ENCODE measurements at places on chromosomes 2 and 18.

DNA sequence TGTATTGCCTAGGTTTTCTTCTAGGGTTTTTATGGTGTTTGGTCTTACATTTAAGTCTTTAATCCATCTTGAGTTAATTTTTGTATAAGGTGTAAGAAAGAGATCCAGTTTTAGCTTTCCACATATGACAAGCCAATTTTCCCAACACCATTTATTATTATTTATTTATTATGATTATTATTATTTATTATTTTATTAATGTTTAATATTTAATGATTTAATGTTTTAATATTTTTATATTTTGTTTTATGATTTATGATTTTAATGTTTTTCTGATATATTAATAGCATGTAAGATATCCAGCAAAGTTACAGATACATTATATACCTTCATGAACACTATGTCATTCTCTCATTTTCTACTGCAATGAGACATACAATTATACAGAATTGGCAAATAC lies 1082.0 kb downstream of the DSC3 start:
- DNase-seq = no peak

DNA sequence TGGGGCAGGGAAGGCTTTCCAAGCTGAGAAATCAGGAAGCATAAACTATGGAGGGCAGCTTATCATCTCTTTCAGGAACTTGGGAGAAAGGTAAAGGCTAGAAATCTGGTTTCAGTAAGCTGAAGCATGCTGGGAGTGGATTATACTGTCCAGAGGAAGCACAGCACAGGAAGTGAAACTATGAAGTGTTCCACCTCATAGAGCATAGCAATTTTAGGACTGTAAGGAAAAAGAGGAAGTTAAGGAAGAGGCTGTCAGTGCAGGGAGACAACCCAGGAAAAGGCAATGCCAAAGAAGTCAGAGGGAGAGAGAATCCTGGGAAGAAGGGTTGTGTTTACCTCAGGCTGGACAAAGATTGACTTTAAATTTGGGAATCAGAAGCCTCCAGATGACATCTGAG lies 51.9 kb downstream of the EFEMP1 start:
- no peak for DNase-seq

GRCh38 chr2:163682695-163683094 lies 53.1 kb downstream of the FIGN start:
- DNase-seq = peak; percentile 39

GRCh38 chr2:237511885-237512405 lies 24.9 kb downstream of the MLPH start:
- DNase-seq = no peak

GRCh38 chr2:134670955-134671354 lies 47.8 kb downstream of the TMEM163 start:
- no peak for DNase-seq

- no peak for DNase-seq
Measured at GRCh38 chr2:195382186-195382585, 274.8 kb upstream of the SLC39A10 start.

GRCh38 chr2:176934869-176935415 lies 277.7 kb upstream of the HNRNPA3 start:
- DNase-seq = no peak

GRCh38 chr18:34543356-34543755 lies 166.7 kb upstream of the DTNA start:
- no peak for DNase-seq

DNA sequence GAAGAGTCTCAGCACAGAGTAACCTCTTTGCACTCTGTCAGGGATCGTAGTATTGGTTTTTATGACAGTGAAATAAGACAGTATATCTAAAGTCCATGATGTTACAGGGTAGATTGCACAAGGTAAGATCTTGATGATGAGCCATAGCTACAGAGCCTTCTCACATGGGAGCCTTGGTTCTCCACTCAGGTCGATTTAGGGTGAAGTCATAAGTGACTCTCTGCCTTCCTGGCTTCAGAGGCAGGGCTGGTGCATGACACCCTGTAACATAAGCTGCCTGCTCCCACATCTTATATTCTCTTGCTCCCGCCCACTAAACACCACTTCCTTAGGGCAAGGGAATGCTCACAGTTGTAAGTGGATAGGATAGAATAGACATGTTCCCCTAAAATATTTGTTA lies 13.3 kb downstream of the DAPL1 start:
- no peak for DNase-seq

GRCh38 chr18:48404716-48405507 lies 4.3 kb downstream of the ZBTB7C start:
- DNase-seq = no peak

DNA sequence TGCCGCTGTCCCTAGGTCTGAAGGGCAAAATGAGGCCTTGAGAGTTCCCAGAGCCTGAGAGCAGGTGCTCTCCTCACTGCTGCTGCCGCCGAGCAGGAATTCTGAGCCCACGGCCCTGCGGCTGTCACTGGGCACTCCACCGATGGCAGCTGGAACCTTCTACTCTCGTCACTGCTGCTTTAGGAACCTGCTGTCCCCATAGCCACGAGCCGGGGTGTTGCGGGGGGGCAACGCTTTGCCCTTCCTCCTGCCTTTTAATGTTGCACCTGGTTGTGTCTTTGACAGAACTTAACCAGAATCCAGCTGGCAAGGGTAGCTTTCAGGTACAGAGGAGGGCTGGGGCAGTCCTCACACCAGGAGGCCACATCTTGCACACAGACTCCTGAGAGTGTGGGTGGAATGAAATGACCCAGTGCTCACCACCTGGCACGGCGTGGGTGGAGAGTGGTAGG lies 32.3 kb downstream of the NCK2 start:
- no peak for DNase-seq

DNA sequence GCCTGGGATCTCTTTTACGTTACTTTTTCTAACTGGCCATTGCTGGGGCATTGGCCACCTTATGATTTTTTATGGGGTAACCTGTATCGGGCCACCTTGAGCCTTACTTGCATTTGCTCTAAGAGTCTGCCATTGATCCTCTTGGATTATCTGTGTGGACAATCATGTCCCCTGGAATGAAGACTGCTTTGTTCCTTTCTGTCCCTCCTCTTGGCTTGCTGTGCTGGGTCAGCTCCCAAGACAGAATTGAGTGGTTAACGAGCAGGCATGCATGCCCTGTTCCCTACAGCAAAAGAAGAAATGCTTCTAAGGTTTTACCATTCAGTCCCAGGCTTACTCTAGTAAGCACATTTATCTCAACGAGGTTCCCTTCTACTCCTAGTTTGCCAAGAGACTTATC lies 46.3 kb downstream of the MAL start:
- DNase-seq = no peak

GRCh38 chr2:73821227-73821626 lies 7.5 kb upstream of the STAMBP start:
- DNase-seq = no peak

- no peak for DNase-seq
Measured at GRCh38 chr18:49563130-49563540, 1.3 kb downstream of the LIPG start.

- DNase-seq = no peak
Measured at GRCh38 chr2:159065313-159065712, 96.9 kb downstream of the TANC1 start.

DNA sequence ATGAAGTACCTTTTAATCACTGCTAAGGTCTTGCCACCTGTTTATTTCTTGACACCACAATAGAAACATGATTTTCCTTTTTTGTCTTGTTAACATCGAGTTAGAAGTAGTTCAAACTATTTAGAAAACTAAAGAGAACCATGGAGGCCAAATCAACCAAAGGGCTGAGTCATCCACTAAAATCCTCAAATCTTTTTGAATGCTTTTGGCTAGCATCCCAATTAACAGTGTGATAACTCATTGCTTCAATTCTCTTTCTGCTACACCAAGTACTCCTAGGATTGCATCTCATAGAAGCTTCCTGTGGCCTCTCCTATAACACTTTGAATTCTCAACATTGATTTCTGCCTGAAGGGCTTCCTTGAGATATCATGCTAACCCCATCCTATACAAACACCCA lies 159.9 kb upstream of the MMADHC start:
- no peak for DNase-seq

DNA sequence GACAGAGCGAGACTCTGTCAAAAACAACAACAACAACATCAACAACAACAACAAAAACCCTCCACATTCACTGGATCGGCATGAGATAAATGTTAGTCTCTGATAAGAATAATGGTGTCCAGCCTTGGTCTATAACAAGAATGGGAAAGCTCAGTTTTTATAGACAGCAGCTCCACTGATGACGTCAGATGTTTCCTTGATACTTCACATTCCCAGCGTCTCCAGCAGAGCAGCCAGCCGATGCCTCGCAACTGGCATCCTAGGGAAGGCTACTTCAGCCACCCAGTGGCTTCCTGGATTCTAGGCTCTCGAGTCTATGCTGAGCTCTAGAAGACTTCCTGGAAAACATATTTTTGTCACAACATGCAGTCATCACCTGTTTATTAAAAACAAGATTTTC lies 271.4 kb upstream of the SMIM21 start:
- no peak for DNase-seq

DNA sequence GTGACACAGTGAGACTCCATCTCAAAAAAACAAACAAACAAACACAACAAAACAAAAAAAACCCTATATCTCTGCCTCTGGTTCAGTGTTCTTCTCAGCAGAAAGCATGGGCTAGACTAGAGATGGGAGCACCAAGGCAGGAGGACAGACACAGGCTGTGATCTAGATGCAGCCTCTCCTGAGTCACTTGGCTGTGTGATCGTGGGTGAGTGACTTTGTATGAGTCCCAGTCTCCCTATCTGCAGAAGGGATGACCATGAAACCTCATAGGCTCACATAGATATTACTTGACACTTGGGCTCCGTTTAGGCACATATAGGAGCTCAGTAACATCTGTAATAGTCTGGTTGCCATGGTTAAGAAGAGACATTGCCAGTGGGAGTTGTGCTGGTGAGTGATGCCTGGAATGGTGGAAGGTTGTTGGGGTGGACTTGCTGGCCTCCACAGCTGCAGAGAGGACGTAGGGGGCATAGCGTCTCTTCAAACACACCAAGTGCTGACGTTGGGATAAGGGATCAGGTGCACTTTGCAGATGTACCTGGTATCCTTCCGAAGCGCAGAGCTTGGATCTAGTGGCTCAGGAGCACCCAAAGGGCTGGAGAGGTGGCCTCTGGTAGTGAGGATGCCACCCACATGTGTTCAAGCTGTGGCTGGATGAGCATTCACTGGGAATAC lies 318.9 kb upstream of the HS6ST1 start:
- no peak for DNase-seq

DNA sequence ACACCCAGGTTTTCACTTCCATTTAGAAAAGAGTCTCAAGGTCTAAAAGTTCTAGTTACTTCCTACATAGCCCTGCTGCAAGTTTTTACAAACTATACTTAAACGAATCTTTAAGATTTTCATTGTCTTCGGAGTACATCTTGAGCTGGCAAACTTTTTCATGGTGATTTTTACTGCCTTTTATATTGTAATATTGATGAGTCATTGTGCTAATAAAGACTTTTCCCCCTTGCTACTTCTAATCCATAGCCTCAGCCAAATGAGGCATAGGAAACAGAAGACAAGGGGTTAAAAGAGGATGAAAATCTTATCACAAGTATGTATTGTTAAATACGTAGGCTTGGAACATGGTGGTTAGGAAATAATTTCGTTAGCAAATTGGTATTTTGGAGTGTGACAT lies 4.1 kb downstream of the DPP10 start:
- DNase-seq = no peak

DNA sequence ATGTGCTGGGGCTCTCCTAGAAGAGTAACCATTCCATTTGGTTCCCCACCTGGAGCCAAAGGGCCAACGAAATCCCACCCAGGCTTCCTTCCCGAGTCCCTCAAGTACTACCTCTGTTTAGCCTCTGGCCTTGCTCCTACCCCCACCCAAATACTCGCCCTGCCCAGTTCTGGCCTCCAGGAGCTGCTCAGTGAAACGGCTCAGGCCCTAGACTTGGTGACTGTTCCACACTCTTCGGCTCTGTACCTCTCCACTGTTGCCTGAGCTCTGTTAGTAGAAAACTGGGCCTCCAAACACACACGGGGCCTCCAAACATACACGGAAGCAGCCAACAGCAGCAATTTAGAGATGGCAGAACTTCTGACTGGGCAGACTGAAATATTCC lies 4.2 kb downstream of the OTX1 start:
- DNase-seq = no peak

- DNase-seq = peak; percentile 77
Measured at GRCh38 chr2:74421221-74421870, at the start of the genes C2orf81 and WDR54. Gene C2orf81, minus strand, starts transcription at chr2:74421619. Its CDS starts 59 bp downstream, at chr2:74421560. Gene WDR54, plus strand, starts transcription at chr2:74421730. Its CDS starts 424 bp downstream, at chr2:74422154.
